ENCODE measurements at places on chromosomes 11 and 22.

DNA sequence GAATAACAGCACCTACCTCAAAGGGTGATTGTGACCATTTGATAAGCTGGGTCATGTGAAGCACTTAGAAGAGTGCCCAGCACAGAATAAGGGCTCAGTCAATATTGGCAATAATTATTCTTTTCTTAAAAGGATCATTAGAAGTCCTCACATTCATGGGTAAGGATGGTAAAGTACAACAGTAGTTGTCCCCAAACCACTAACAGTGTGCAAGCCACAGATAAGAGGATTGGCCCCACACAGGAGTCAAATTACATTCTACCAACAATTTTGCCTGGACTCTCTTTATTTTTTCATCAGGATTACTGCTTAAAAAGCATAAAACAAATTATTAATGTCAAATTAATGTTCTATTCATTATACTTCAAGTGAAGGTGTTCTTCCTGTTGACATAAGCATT, 271.5 kb upstream of the PDGFD start:
- DNase-seq: no peak

GRCh38 chr11:36326524-36327419, 30.7 kb downstream of the PRR5L start:
- DNase-seq: no peak

- no peak for DNase-seq
Observed at GRCh38 chr11:131217313-131218310, 152.8 kb upstream of the NTM start.

GRCh38 chr11:107787733-107788132, 70.9 kb downstream of the SLC35F2 start:
- DNase-seq: no peak

GRCh38 chr22:19548964-19549363, 24.8 kb upstream of the CLDN5 start:
- no peak for DNase-seq

GRCh38 chr11:6323291-6323905, 3.1 kb upstream of the CAVIN3 start:
- no peak for DNase-seq

GRCh38 chr11:69357458-69358397, 63.8 kb downstream of the MYEOV start:
- no peak for DNase-seq

- DNase-seq: no peak
Observed at GRCh38 chr22:37982151-37982785, 2.1 kb downstream of the SOX10 start.

DNA sequence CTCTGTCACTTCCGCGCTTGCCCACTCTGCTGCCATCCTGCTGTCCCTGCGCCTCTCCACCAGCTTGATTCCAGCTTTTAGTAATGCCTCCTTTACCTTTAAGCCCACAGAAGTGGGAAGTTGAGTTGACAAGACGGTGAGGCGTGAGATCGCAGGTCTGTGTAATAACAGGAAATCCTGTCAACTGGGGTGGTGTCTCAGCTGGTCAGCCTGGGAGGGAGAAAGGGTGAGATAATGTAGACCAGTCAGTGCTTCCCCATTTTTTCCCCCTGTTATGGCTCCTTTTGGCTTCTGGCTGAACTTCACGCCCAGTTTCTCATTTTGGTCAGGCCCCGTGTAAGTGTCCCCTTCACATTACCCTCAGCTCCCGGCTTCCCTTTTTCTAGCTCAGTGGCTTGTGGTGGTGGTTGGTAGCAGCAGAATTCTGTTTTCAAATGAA, 98.9 kb downstream of the TRAF6 start:
- no peak for DNase-seq

- DNase-seq: no peak
Observed at GRCh38 chr22:46961591-46962295, 199.3 kb downstream of the TBC1D22A start.

GRCh38 chr11:77155082-77155475, 27.0 kb downstream of the MYO7A start:
- no peak for DNase-seq

DNA sequence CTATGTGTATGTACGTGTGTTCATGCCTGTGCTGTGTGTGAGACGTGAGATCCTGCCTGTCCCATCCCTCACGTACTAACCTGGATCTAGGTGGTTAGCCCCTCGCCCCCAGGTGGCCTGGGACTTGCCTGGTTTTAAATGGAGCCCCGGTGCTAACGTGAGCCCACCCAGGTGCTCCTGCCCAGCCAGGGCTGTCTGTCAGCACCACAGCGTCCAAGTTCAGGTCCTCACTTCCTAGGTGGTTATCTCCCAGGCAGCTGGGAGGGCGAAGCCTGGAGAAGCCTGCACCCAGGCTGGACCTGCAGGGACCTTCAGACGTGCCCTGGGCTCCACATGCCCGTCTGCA, 86.0 kb downstream of the KCNQ1 start:
- no peak for DNase-seq

DNA sequence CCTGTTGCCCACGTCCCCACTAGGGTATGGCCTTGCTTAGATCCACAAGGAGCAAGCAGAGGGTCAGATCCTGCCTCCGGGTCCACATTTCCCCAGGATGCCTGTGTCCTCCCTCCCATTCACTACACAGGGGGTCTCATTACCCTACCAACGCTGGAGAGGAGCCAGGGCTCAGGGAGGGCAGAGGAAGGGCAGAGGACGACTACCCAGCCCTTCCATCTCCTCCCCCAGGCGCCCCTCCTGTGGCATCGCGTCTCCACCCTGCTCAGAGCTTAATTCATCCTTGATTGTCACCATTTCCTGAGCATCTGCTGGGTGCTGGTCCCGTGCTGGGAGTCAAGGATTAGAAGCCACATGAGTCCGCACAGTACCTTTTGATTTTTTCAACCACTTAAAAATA, 5.0 kb downstream of the NFAM1 start:
- DNase-seq: no peak

DNA sequence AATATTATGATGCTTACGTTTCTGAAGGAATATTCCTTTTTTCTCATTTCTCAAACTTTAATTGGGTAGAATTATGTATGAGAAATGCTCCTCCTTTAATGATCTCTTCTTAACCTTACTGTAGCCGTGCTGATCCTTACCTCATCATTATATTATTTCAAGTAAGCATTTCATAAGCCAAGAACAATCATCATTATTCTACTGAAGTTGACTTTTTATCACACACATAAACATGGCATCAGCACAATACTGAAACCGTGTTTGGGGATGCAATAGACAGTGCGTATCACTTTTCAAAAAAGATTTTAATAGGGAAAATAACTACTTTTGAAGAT, 162.8 kb downstream of the ARHGAP42 start:
- DNase-seq: no peak

DNA sequence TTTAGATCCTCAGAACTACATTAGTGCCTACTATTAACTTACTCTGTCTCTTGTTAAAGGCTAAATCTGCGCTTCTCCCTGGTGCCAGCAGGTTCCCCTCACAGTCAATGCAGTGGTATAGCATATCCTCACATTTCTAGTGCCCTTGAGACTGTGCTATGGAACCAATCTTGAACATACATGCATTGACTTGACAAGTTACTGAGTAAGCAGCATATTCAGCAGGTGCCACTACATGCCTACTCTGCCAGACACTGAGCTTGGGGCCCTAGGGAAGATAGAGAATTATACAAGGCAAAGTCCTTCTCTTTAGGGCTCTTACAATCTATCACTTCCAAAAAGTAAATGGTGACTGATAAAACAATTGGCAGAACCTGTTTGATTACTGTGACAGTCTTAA, 3.2 kb downstream of the FUT4 start:
- no peak for DNase-seq

DNA sequence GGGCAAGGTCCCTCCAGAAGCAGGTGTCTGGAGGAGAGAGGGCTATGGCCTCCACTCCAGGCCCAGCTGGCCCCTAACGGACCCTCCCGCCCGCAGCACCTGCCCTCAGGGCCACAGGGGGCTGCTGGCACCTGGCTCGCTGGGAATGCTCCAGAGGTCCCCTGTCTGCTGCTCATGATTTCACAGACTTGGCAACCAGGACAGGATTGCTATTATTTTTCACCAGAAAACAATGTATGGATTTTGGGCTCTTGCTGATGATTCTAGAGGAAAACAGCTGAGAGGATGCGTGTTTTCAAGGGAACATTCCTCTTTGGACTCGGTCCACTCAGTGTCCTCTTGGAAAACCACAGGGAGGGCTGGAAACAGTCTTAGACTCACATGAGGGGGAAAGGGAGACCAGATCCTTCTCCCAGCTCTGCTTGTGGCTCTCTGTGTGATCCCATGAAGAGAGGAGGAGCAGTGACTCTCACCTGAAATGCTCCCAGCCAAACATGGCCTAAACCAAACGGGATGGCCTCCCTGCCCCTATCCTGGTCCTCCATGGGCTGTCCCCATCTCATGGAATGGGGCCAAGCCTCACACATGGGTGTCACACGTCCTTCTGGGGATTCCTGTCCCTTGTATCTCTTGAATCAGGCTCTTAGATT, 15.8 kb downstream of the MYEOV start:
- no peak for DNase-seq
